Right renal pelvis (tissue), 4 donors: ENCODE measurements at places on chromosomes 12 and 14.

GRCh38 chr12:73159954-73160353 is 887.8 kb downstream of the TRHDE start:
- DNase-seq: no peak

- no peak for DNase-seq
Measured at GRCh38 chr14:99966037-99966835, 99.0 kb upstream of the EVL start.

DNA sequence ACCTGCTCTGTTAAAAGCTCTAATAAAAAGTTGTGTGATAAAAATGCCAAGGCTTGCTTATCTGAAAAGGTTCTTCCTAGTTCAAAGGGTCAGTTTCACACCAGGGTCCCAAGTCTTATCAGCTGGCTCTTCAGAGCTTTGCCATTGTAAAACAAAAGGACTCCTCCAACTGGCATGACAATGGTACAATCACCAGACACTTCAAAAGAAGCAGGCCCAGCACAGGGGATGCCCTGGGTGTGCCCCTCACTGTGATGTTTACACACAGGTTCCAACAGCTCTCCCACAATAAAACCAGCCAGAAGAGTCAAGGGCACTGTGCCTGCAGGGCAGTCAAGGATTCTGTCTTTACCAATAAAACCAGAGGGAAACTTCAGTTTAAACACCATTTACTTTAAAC is 78.7 kb downstream of the PRICKLE1 start:
- no peak for DNase-seq

DNA sequence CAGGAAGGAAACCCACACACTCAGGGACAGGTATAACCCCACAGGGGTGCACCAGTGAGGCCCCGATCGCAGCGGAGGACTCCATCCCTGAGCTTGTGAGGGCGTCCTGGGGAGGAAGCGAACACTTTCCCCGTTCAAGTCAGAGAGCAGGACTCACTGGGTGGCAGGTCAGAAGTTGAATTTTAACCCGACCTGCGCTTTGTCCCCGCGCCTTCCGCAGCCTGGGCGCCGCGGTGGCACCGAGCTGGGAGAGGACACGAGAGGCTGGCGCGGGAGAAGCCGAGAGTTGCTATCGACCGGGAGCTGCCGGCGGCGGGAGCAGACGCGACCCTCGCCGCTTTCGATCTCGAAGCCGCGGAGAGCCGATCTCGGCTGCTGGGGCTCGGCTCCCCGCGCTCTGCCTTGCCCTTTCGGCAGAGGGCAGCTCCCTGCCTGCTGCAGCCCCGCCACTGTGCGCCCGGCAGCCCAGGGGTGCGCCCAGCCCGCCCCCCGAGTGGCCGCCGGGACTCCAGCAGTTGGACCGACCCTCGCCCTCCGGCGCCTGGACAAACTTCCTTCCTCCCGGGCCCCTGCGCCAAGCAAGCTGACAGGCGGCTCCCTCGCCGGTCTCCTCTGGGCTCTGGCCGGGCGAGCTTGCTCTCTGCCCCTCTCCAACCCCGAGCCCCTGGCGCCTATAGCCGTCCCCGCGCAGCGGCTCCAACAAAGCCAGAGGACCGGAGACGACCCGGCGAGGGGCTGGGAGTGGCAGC is 918 bp downstream of the LIN7A start:
- peak; percentile 57 for DNase-seq

DNA sequence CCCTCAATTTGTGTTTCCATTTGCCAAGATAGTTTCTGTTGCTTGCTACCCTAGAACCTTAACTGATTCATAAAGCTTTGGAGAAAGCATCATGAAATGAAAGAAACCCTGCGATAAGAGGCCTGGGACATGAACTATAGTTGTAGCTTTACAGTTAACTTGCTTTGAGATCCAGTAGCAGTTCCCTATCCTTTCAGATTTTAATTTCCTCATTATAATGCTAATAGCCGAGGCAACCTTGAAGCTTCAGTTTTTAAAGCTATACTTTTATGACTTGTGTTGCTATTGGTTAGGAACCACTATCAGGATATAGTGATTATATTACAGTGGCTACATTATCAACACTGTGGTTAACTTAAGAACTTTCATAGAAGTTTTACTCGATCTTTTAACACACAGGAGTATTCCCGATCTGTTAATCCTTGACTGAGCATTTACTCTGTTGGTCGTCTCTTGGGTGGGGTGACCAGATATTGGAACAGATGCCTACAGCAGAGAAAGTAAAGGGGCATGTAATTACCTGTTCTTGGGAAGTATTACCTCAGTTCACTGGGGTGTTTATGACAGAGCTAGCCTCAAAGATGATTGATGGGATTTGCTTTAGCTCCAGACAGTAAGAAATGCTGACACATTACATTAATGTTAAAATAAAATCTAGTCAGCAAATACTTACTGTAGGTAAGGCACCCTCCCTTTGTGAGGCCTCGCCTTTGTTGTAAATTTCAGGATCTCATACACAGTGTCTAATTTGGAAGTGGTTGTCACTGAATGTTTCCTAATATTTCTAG is 86.2 kb upstream of the CSRP2 start:
- DNase-seq: no peak

- DNase-seq: no peak
Measured at GRCh38 chr12:532908-533565, 73.3 kb downstream of the B4GALNT3 start.
